ENCODE measurements at places on chromosomes 7 and 10.

GRCh38 chr7:27424231-27424630 is 181.6 kb downstream of the EVX1 start:
- no peak for DNase-seq

- no peak for DNase-seq
These were observed 69.7 kb downstream of the MKI67 start for GRCh38 chr10:128056303-128057050.

GRCh38 chr10:1142596-1142995 is 86.4 kb downstream of the WDR37 start:
- no peak for DNase-seq

DNA sequence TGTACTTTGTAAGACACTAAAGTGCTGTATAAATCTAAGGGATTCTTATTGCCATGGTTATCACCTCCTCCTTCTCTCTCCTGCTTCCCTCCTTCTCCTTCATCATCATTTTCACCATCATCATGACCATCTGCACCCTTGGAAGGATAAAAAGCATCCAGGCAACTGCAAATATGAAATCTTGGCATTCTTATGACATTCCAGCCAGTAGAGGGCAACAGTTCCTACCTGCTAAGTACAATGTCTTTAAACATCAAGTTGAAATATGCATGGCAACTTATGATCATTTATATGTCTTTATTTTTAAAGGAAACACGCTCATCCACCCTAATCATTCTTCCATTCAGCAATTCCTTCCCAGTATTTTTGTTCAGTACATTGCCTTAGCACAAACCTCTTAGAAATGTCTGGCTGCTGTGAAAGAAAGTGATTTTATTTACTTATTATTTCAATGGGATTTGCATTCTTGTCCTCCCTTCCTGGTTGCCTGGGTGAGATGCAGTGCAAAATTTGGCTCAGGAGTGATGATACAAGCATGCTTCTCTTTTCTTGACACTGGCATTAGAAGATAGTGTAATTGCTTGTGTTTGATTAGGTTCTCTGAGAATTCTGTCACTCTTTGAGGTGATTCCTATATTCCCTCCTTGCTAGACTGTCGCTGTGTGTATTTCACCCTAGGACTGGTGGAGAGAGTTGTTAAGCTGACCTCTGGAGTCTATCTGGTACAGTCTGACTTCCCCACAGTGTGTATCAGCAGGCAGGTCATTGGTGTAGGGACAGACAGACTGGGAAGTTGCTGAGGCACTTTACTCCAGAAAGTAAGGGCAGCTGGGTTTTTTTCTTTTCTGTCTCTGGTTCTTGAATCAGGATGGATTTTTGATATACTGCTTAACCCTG is 188.5 kb upstream of the BMPER start:
- no peak for DNase-seq

- no peak for DNase-seq
These were observed 208.6 kb downstream of the ZNF365 start for GRCh38 chr10:62582804-62583208.

DNA sequence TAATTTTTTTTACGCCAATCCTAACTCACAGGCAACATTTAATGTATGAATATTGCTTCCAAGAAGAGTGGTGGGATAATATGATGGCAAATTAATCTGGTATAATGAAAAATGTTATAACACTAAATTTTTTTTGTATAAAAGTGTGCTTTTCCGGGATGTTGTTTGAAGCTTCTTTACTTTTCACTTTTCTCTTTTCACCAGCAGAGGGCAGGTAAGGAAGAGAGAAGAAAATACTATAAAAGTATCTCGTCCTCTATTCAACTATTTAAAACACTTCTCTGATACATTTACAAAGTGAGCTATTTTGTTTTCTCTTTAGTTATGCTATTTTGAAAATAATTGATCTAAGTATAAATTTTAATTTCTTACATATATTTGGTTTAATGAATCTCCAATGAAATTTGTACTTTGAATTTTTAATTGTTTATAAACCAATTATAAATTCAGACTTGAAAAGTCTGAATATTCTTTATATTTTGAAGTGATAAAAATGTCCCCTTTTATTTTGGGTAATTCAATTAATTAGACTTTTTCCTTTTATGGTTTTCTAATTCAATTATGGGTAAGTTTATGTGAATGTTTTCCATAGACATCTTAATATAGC is 20.7 kb upstream of the CFTR start:
- DNase-seq = no peak

DNA sequence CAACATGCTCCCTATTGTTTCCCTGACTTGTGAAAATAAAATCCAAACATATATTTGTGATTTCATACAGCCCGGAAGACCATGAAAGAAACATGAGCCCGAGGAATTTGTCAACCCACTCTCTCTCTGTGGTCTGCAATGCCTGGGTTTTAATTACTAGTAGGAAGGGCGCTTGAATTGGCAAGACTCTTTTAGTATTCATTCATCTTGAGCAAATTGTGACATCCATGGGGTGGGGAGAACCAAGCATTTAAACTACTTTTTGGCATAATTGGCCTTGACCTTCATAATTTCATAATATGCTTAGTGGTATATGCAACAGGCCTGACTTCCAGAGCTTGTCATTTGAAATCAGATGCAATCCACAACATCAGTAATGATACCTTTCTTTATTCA is 142.4 kb upstream of the BMPER start:
- DNase-seq = no peak

DNA sequence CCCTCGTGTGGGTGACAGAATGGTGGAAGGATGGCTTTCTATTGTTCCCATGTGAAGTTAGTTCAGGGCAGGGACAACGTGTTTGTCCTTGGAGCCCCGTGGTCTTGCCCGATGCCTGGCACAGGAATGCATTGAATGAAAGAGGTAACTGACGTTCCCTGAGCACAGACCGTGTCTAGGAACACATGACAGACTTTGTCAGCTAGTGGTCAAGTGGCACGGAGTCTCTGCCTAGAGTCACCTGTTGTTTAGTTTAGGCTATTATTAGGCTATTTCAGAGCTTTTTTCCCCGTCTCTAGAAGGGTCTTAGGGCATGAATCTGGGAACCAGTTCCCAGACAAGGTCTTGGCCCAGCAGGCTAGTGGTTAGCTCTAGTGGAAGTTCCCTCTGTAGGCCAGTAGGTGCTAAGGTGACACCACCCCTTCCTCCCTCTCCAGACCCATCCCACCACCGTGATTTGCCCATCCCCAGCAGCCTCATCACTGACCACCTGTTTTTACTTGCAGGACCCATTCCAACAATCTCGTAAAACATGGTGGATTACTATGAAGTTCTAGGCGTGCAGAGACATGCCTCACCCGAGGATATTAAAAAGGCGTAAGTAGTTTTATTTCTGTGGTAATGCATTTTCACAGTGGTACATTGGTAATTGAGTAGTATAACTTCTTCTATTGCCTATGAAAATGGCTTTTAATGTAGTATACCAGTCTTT is 21.4 kb downstream of the DNAJB6 start:
- no peak for DNase-seq

DNA sequence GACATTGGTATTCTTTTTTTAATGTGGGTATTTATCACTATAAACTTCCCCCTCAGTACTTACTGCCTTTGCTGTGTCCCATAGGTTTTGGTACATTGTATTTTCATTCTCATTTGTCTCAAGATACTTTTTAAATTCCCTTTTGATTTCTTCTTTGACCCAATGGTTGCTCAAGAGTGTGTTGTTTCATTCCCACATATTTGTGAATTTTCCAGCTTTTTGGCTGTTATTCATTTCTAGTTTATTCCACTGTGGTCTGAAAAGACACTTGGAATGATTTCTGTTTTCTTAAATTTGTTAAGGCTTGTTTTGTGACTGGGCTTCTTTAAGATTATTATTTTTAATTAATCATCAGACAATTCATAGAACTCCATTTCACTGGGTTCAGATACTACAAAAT is 105.0 kb downstream of the EPC1 start:
- DNase-seq = no peak

DNA sequence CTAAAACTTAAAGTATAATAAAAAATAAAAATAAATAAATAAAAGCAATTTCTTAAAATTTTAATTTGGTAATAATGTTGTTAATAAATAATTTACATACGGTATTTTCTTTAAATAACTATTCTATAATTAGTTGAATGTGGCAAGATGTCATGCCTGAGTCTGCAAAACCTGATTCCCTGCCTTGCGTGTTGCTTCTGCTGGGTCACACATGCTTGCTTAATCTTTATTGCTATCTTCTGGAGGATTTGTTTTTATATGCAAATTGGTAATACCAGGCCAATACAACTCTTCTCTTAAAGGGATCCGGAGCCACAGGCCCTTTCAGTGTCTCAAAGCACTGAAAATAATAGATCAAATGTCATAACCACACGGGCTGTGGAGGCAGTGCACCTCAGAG is 59.4 kb upstream of the ABCB5 start:
- no peak for DNase-seq

DNA sequence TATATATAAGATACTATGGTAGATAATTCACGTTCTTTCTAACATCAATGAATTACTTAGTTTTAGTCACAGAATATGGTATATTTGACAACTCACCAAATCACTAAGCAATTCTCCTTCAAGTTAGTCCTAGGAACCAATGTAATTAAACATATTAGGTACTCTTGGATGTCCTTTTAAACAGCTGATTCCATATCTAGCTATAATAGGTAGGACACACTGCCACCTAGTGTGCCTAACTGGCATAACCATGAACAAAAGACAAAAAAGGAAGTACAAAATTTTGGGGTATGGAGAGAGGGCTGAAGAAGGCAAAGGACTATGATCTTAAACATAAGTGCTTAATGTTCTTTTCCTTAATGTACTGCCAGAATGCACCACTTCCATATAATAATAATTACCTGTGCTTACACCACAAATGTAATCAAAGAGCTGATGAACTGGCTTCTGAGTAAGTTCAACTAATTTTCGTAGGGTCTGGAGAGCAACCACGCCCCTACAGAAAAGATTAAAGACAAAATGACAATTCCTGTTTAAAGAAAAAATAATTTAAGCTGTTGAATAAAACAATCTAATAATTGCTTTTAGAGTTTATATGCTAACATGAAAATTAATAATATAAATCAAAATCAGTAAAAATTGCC is 28.7 kb downstream of the PNPLA8 start:
- peak; percentile 15 for DNase-seq

- DNase-seq = no peak
These were observed 3.0 kb upstream of the CALHM3 start for GRCh38 chr10:103481974-103482531.

- no peak for DNase-seq
These were observed 89.2 kb downstream of the RNLS start for GRCh38 chr10:88493691-88494483.
